ENCODE measurements at places on chromosomes 1 and 21. TPM values are rescaled to one million over a fixed set of nuclear protein-coding genes. Genes with fewer than 3 reads are reported as not detected.

The TFF3 gene
- total RNA-seq, result not detected

The PLEKHG5 gene
- total RNA-seq, result 7.9 TPM

The ARMH1 gene
- 5.4 TPM for total RNA-seq

The CLDN17 gene
- not detected for total RNA-seq

The BCL2L15 gene
- 0.67 TPM for total RNA-seq

The SLC45A1 gene
- 0.30 TPM for total RNA-seq

The ARID4B gene
- total RNA-seq, result 55.4 TPM

The S100A7 gene
- not detected for total RNA-seq

The UBXN11 gene
- total RNA-seq, result 3.4 TPM

The METTL13 gene
- 44.9 TPM for total RNA-seq

The AMY2B gene
- 24.7 TPM for total RNA-seq

The PTCH2 gene
- 2.0 TPM for total RNA-seq

The LCE2C gene
- not detected for total RNA-seq

The ETV3L gene
- not detected for total RNA-seq

The OVAAL gene
- not detected for total RNA-seq

The KCNE2 gene
- total RNA-seq, result 1.1 TPM

The PM20D1 gene
- 0.05 TPM for total RNA-seq

The YOD1 gene
- total RNA-seq, result 30.7 TPM

The GABRD gene
- 0.18 TPM for total RNA-seq

The IFI6 gene
- 38.2 TPM for total RNA-seq

The OR2L2 gene
- not detected for total RNA-seq

The FALEC gene
- total RNA-seq, result 0.77 TPM

The MSTO1 gene
- 65.2 TPM for total RNA-seq

The CD1E gene
- total RNA-seq, result 0.76 TPM

The CDKN2C gene
- 5.0 TPM for total RNA-seq

The SELENBP1 gene
- 60.0 TPM for total RNA-seq

The S100A16 gene
- 108 TPM for total RNA-seq

The C1orf232 gene
- total RNA-seq, result 0.54 TPM

The KCNT2 gene
- total RNA-seq, result 27.9 TPM

The RHOU gene
- 27.3 TPM for total RNA-seq

The RGS16 gene
- total RNA-seq, result 5.4 TPM

The PODN gene
- 37.9 TPM for total RNA-seq

The GJA9 gene
- 0.45 TPM for total RNA-seq

The KRTAP19-2 gene
- not detected for total RNA-seq

The RPTN gene
- total RNA-seq, result 0.18 TPM

The IL10 gene
- total RNA-seq, result not detected

The FAM167B gene
- not detected for total RNA-seq

The RGS5 gene
- 6.1 TPM for total RNA-seq

The VWA1 gene
- total RNA-seq, result 15.6 TPM

The AADACL3 gene
- total RNA-seq, result not detected

The FHAD1 gene
- total RNA-seq, result 1.6 TPM

The PLPP3 gene
- total RNA-seq, result 12.4 TPM

The DPH5 gene
- total RNA-seq, result 101 TPM

The KRTAP12-1 gene
- total RNA-seq, result not detected

The KPRP gene
- 0.22 TPM for total RNA-seq
